ENCODE measurements at places on chromosomes 13 and 19.
A peak's percentile ranks its signal among the peaks of the same experiment; 100 is the strongest.

- DNase-seq, result no peak
These were observed 42.9 kb downstream of the LPAR6 start for GRCh38 chr13:48369988-48370387.

GRCh38 chr19:6668691-6669090 is 1.3 kb downstream of the TNFSF14 start:
- DNase-seq, result no peak

DNA sequence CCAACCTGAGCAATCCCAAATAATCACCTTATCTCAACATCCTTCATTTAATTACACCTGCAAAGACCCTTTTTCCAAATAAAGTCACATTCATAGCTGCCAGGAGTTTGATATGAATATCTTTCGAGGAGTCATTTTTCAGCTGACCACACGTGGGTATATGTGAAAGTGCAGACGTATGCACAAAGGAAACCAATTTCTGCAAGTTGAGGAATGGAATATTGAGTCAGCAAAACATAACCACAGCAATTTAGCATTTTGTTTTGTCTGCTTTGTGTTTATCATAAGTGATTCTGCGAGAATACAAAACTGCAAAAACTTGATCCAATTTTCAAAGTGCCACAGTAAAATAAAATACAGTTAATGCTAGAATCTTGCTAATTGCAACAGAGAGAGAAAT is 295.9 kb downstream of the SUCLA2 start:
- peak; percentile 11 for DNase-seq

- peak; percentile 41 for DNase-seq
These were observed 1246.5 kb downstream of the UQCRFS1 start for GRCh38 chr19:27966390-27966816.

Data from suppressor macrophage treated with lipopolysaccharide for 1 hour (primary cell).